ENCODE measurements at places on chromosomes 7 and 10.

GRCh38 chr10:68333440-68334431, 1.0 kb upstream of the PBLD start:
- no peak for DNase-seq

DNA sequence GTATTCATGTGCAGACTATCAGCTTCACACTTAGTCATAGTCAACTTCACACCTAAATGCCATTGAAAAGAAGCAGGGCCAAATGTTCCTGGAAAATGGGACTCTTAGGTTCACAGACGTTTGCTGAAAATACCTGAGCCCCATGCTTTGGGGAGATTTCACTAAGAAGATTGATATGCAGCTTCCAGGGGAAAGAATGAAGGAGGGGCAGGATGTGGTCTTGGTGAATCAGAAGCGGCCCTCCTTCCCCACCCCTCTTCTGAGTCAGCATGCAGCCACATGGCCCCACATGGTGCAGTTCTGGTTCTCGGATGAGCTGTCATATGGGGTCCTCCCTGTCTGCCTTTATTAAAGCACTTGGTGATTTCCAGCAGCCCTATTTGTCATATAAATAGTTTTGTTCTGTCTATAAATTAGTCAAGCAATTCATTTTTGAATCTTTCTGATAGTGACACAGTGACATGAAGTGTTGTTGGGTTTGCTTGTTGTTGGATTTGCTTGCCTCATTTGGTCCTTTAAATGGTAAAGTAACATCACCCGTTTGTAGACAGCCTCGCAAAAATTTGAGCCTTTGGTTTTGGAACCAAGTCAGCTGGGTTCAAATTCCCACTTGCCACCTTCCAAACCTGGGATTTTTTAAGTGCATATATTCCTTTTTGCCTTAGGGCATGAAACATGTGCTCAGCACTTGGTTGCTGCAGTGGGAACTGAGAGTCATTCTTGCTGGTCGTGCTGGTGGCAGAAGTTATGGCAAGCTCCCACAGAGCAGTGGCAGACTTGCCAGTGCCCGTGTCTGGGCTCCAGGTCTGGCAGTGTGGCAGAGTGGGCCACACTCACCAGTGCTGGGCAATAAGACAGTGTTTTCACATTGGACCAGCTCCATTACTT, 68.1 kb upstream of the CDK6 start:
- DNase-seq: no peak

- DNase-seq: no peak
Measured at GRCh38 chr7:22579961-22580360, 80.0 kb upstream of the STEAP1B start.

DNA sequence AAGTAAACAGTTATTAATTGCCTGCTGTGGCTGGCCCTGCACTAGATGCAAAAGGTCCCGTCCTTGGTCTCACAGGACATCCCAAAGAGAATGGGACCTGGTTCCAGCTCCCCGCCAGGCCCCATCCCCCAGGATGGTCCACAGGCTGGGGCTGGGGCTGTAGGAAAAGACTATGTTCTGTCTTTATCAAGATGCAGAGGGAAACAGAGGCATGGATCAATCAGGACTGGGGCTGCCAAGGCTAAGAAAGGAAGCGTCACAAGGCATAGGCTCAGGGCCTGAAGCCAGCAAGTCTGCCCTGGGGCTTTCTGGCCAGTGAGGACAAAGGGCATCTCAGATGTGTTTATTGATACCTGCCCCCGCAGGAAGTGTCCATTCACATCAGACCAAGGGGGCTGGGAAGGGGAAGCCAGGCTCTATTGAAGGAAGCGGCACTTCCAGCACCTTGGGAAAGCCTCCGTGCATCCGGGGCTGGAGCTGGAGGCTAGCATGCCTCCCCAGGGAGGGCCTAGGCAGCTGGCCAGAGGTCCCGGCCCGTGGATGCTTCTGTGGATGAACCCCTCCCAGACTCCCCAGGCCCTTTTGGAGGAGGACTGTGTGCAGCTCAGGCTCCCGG, 5.8 kb downstream of the VSIR start:
- DNase-seq: no peak

DNA sequence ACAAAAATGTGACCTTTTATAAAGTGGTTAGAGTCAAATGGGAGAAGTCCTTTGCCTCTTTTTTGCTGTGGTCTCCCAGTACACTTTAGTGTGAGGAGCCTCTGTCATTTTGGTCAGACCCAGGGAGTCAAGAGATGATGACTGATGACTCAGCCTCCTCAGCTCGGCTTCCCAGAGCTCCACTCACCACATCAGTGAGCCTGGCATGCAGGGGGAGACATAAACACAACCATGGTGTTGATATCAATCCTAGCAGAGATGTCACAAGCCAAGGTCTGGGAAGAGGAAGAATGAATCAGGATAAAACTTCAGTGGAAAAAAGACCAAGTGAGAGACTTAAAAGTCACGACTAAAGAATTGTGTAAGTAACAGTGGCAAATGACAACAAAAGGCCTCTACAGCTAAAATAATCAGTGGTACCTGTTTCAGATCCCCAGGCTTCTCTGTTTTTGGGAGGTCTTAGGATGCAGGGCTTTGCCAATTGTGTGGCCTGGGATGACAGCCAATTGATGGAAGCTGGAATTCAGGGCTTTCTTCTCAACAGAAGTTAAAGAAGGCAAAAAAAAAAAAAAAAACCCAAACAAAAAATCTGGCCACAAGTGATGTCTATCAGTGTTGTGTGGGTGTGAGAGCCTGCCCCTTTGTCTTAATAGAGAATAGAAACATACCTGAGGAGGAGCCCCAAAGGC, 50.2 kb downstream of the TFAM start:
- no peak for DNase-seq

GRCh38 chr7:2360796-2361195, 6.2 kb downstream of the EIF3B start:
- no peak for DNase-seq

GRCh38 chr7:142862351-142862750, 7.5 kb downstream of the EPHB6 start:
- DNase-seq: no peak

GRCh38 chr10:24228642-24229041, 19.7 kb downstream of the KIAA1217 start:
- DNase-seq: no peak

DNA sequence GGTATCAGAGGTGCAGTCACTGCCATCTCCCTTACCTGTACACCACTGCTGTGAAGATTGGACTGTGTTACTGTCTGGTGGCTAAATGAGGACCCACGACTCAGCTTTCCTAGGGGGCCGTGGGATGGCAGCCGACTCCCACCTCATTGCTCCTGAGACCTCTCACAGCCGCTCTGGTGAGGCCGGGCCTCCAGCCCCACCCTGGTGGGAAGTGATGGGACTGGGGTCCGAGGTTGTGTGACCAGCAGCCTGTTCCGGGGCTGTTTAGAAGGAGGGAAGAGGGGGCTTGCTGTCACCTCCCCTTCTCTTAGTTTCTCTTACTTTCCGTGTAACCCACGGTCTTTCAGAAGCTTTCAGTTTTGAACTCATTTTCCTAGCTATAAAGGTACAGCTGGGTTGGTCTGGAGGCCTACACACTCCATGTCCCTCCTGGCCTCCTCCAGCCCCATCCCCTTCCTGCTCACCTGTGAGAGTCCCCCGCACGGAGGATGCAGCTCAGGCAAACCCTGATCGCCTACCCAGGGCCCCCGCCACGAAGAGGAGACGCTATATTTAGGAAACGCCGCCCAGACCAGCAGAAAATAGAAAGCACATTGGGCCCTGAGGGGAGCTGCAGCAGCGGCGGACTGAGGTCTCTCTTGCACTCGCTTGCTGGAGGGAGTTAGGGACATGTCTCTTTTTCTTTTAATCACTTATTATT, 4.6 kb downstream of the EMX2 start:
- no peak for DNase-seq
